NCI-H2081 treated with DMSO at 0.1 percent for 48 hours (cell line): ENCODE measurements at places on chromosomes 2 and 18.

- DNase-seq: no peak
Observed at GRCh38 chr18:9969247-9969646, 55.4 kb downstream of the VAPA start.

DNA sequence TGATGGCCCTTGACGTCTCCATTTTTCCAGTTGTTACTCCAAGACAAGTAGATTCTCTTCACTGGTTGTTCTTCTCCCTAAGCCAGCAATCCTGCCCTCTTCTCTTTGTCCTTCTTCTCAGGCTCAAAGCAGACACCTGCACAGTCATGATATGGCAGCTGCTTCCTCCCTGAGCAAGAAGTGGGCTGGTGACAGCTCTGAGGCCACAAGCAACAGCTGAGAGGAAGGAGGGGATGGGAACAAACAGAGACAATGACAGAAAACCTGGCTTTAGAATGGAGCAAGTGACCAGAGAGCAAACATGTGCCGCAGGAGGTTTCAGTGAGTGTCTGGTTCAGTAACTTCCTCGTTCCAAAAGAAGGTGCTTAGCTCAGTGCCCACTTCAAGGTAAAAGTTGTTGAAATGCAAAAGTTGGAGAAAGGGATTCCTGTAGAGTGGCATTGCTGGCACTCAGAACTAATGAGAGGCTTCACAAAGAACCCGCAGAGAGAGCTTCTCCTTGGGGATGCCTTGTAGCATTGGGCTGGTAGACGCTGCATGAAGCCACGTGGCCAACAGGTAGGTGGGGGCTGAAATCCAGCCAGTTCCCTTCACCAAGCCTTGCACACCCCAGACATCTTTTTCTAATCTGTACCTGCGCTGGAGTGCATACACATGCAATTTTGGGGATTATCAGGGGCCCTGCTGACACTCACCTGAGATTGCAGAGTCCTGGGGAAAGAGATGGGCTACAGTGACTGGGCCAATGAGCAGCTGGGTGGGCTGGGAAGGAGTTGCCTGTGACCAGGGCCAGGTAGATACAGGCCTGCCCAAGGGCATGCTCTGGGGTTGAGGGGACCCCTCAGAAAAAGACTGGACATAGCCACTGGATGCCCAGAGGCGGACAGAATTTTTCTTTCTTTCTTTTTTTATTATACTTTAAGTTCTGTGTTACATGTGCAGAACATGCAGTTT lies 153.3 kb upstream of the RAB12 start:
- DNase-seq: no peak

- no peak for DNase-seq
Observed at GRCh38 chr18:50203801-50204604, 9.1 kb upstream of the MYO5B start.

DNA sequence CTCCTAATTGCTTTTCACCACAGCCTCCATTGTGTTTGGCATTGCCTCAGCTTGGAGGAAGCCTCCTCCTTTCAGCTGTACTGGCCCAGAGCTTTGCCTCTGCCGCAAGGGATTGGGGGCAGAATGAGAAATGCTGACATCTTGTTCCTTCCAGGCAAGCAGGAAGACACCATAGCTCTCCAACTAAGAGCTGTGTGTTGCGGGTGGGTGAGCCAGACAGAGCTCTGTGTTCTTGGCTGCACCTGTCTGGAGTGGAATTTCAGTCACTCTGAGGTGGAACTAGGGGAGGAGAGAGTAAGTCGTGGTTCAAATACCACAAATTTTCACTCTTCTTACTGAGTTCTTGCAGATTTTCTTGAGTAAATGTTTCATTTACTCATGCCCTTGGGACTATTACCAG lies 36.6 kb upstream of the KCNF1 start:
- no peak for DNase-seq

GRCh38 chr2:34997779-34998178 lies 1357.8 kb upstream of the CRIM1 start:
- DNase-seq: no peak

GRCh38 chr2:162063899-162064298 lies 10.1 kb downstream of the DPP4 start:
- DNase-seq: no peak

GRCh38 chr2:48733067-48733503 lies 22.4 kb downstream of the LHCGR start:
- no peak for DNase-seq

- DNase-seq: no peak
Observed at GRCh38 chr2:20448246-20448976, 1.5 kb downstream of the RHOB start.

GRCh38 chr2:223602972-223603371 lies 811 bp upstream of the SCG2 start:
- DNase-seq: no peak
